ENCODE measurements at places on chromosomes 1 and 21.

DNA sequence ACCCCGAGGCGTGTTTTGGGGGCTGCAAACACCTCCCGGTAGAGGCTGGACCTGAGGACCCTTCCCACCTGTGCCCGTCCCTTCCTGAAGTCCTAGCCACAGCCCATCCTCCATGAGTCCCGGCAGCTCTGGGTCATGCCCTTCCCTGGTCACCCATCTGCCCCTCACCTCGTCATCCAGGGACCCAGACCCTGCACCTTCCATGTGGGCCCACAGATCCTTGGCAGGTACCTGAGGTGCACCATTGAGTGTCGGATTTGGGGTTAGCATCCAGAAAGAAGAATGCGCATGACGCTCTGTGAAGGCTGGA, 6.8 kb downstream of the RNF187 start:
- no peak for DNase-seq

DNA sequence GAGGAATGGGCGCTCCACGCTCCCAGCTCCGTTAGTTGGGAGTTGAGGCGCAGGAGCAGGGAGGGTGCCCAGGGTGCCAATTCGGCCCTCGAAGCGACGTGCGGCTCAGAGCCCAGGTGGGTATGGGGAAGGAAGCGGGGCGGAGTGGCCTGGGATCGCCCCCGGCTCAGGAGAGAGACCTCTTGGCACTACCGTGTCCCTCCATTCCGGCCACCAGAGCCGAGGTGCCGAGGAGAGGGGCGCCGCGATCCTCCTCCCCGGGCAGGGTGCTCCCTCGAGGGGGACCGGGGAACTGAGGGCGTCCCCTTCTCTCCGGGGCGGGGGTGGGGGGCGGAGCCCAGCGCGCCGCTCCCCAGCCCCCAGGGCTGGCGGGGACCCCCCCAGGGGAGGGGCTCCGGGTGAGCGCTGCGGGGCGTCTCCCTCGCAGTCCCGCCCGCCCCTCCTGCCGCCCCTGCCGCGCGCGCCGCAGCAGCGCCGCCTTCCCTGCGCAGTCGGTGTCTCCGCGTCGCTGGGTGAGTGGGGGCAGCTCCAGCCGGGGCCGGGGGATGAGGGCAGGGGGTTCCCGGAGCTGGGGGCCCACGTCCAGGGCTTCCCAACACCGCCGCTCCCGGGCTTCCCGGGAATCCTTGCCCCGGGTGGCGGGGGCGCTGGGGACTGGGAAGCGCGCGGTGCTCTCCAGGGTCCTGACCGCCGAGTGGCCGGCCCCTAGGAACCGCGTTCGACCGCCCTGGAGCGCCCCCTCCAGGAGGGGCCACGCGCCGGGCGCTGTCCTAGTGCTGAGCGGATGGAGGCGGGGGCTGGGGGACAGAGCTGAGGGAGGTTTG, at the start of gene HPCA:
HPCA (plus strand) TSS at position 488 of the 824 bp plus-strand sequence. CDS start 2,408 bp downstream, outside the sequence.
- DNase-seq: no peak

- DNase-seq: no peak
These were observed 57.3 kb upstream of the EFHD2 start for GRCh38 chr1:15352128-15352957.

- DNase-seq: no peak
These were observed 19.7 kb upstream of the HYI start for GRCh38 chr1:43473463-43473862.

DNA sequence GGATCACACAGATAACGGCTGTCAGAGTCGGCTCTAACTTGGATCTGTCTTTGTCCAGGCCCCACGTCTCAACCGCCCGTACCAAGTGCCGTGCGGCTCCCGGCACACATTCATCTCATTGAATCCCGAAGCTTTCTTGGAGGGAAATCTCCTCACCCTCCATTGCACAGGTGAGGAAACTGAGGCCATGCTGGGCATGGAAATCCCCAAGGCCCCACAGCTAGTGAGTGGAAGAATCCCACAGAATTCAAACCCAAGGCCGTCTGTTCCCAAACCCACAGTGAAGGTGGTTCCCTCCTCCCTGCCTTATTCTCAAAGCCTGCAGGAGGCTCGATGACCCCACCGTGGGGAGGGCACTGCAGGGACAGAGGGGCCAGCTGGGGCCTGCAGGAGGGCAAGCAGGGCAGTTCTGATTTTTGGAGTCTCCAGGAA, 437.9 kb downstream of the MATN1 start:
- no peak for DNase-seq

DNA sequence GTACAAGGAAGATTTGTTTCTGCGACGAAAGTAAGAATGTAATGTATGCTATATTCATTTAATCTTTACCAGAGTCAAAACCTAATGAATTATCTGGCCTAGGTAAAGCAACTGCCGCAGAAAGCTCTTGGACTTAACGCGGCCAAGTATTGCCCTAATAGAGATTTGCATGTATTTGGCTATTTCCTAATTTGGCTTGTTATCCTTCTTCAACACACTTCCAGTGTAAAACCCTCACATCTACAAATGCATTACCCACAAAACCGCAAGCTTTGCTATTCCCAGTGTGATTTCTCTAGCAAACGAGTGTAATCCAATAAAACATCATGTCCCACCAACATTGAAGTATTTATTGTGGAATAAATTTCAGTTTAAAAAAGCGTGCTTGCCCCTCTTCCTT, 123.8 kb upstream of the LMO4 start:
- DNase-seq: no peak

DNA sequence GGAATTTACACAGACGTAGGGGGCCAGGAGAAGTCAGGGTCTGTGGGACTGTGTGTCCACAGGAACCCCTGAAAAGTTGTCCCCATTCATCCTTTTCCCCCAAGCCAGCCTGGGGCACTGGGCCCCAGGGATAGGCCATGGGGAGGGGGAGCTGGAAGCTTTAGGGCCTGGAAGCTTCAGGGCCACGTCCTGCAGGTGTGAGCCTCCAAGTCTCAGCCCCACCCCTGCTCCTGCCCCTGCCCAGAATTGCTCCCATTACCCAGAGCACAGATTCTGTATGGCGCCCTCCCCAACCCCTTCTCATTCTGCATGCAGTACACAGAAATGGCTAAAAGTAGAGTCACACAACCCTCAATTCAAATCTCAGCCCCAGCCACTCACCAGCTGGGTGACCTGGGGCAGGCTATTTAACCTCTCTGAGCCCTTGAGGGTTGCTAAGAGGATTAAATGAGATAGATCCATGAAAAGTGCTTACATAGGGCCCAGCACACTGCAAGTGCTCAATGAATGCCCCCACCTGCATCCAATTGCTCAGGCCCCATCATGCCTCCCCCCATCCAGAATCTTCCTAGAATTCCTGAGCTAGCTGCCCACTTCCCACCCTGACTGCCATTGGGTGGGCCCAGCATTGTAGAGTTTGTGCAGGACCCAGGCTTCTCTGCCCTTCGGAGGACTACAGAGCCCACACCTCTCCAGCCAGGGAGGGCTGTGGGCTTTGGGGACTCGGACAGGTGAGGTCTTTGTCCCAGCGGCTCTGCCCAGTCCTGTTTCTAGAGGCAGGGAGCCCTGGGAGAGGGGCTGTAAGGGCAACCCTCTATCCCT, 6.5 kb downstream of the RAP1GAP start:
- DNase-seq: no peak

- DNase-seq: no peak
These were observed 4.6 kb downstream of the KCNC4 start for GRCh38 chr1:110214454-110215404.

GRCh38 chr1:223811634-223812101, 34.1 kb downstream of the TP53BP2 start:
- no peak for DNase-seq

DNA sequence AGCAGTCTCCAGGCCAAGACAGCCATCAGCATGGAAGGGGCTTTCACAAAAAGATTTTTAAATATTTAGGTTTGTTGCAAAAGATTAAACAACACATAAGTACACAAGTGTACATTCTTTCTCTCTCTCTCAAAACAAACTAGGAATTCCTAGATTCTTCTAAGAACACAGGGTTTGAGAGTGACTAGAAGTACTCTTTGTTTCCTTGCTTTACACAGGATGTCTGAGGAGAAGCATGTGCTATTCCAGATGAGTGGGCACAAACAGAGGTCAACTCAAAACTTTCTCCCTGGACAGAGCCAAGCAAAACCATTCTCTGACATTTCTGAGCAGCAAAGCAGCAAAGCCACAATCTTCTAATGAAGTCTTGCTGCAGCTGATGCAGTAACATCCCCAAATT, 210.6 kb upstream of the HOOK1 start:
- no peak for DNase-seq

DNA sequence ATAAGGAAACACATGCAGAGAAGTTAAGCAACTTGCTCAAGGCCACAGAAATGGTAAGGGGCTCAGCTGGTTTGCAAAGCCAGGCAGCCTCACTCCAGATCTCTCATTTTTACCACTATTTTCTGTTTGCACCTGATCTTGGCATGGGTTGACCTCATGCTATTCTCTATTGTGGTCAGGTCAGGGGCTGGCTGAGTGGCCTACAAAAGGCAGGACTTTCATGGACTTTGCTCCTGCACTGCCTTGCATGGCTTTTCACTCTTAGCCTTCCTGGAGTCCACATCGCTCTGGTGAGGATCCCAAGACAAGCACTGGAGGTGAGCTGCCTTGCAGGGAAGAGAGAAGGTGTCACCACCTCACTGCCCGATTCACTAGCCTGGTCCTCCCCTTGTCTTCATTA, 56.8 kb upstream of the CSF3R start:
- no peak for DNase-seq

GRCh38 chr1:155250246-155250632, 5.0 kb downstream of the ENTREP3 start:
- peak; percentile 79 for DNase-seq

- no peak for DNase-seq
These were observed 3.5 kb downstream of the CEP170 start for GRCh38 chr1:243251539-243251938.

GRCh38 chr1:165828103-165828668, 772 bp downstream of the UCK2 start:
- DNase-seq: peak; percentile 68

GRCh38 chr1:91520942-91521507, 20.4 kb downstream of the CDC7 start:
- DNase-seq: no peak

- DNase-seq: no peak
These were observed 4.2 kb downstream of the PPP1R15B start for GRCh38 chr1:204407295-204407971.

DNA sequence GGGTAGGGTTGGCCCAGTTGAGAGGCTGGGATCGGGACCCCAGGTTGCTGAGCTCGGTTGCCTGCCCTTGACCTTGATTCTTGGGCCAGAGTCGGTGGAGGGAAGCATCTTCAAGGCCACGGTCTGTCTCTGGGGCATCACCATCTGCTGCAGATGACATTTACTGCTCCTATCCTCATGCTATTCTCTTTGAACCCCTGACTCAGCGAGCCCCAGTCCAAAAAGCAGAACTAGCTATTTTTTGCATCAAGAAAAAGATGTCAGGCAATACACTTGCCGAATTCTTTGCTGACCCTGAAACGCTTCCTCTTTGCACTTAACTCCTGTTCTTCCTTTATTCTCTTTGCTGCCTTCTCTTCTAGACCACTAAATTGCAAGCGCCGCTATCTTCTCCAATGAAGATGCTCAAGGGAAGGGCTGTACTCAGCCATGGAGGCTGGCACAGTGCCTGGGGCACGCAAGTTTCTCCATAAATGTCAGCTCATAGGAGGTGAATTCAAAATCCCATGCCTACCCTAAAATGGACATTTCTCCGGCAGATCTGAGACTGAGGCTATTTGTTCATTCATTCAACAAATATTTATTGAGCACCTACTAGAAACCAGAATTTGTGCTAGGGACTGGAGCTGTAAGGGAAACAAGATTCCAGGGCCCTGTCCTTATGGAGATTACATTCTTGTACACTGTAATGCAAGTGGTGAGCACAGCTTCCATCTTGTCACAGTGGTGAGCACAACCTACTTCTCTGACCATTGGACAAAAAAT, 20.5 kb upstream of the CAPZB start:
- DNase-seq: no peak

DNA sequence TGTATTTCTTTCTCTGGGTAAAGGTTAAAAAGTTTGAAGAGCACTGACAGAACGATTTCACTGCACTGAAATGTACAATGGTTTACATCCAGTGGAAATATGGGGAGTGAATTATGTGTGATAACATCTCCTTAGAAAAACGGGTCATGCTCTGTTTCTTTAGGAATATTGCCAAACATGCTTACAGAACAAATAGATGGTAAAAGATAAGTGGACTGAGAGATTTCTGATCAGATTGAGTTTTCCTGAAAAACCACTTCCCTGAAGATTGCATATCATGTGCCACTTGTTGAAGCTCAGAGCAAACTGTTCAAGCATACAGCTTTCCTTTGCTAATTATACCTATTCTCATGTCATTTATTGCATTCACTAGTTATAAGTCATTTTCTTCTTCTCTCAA, 29.9 kb upstream of the DISP1 start:
- no peak for DNase-seq

- no peak for DNase-seq
These were observed 40.1 kb downstream of the ADGRL2 start for GRCh38 chr1:81840805-81841204.

DNA sequence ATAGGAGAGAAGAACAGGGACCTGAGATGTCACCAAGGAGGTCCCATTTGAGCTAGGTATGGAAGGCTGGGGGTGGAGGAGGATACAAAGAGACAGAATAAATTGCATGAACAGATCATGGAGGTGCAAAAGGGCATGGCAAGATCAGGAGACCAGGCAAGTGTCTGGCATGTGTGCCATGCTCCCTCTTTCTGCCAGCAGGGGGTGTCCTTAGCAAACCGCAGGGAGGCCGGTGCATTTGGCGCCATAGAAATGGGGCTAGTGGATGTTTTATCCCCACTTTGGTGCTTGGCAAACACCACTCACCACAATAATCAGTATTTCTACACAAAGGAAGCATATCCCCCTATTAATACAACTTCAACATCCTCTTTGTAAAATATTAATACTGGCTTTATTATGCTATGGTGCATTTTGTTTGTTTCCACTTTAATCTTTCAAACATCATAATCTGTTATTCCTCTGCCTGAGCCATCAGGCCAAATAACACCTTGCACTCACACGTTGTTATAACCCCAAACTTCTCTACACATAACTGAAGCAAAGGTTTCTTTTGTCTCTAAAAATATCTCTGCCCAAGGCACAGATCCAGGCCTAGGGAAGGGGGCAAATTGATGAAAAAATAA, 25.9 kb downstream of the S100A6 start:
- no peak for DNase-seq

DNA sequence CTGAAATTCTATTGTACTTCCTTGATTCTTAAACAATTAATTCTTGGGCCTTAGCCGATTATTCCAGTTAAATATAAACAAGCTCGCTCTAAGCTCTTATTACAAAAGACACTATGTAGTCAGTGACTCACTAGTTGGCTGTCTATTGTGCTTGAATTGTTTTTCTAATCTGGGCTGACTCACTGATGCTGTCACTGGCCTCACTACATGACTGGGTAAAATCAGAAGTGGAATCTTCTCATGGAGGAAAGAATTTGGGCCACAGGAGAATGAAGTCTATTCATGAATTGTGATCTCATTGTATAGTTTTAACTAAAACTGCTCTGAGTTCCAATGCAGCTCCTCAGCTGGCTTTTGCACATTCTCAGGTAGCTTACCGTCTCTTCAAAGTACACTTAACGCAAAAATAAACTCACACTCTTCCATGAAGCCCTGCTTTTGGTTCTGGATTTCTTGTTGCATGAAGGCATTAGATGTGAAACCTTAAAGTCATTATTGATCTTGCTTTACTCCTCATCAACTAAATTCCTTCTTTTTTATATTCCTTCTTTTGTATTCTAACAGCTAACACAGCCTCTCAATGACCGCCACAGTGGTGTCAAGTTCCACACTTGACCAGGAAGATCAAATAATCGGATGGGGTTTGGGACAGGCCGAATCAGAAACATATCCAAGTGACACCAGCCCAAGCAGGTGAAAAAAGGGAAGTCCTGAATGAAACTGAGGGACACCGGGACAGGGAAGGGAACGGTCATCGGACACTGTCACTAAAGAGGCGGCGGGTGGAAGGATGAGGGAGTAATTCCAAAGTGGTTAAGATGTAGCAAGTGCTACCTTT, 80.9 kb upstream of the LBR start:
- no peak for DNase-seq
